Keratinocyte (primary cell): ENCODE measurements at places on chromosomes 16 and 17. TPM values are rescaled to one million over a fixed set of nuclear protein-coding genes. Genes with fewer than 3 reads are reported as not detected.

Gene TNFRSF17
- polyA plus RNA-seq: 0.13 TPM in 1 of 3 replicates, not detected in the others

Gene MYO15A
- polyA plus RNA-seq: 0.20 to 0.53 TPM (median 0.25 TPM) in 3 replicates

Gene SOST
- polyA plus RNA-seq: 0.02 to 0.04 TPM in 2 of 3 replicates, not detected in the other

Gene P2RX5
- 0.43 to 0.97 TPM (median 0.63 TPM) in 3 replicates for polyA plus RNA-seq

Gene C1QTNF1
- polyA plus RNA-seq: 6.6 to 17.2 TPM (median 14.3 TPM) in 3 replicates

Gene PRDM7
- not detected in 3 replicates for polyA plus RNA-seq

GRCh38 chr17:80868022-80868609 lies 123.5 kb upstream of the CHMP6 start:
- no peak overlapping the region for H3K27ac ChIP-seq
- H3K4me1 ChIP-seq: peaks cover 6% of the 10 kb centered on the region
- DNase-seq: no peak

DNA sequence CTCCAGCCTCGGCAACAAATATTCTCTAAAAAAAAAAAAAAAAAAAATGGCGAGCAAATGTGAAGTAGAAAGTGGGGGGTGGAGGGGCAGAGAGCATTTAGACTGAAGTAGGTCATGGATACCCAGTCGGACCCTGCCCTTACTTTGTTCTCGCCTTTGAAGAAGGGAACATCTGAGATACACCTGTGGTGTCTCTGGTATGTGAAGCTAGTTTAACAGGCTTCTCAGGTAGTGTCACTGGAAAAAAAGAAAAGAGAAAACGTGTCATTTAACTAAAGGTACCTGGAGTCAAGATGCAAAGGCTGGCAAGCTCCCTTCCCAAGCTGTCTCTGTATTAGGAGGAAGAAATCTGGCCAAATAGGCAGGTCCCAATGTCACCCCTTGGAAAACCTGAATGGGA lies 8.0 kb downstream of the FBF1 start:
- no peak overlapping the region for H3K27ac ChIP-seq
- DNase-seq: no peak
- no peaks in the 10 kb centered on the region for H3K36me3 ChIP-seq

- no peak for DNase-seq
- no peaks in the 10 kb centered on the region for H3K36me3 ChIP-seq
- no peaks in the 10 kb centered on the region for H3K27me3 ChIP-seq
These were observed 4.5 kb upstream of the CLDN7 start for GRCh38 chr17:7266784-7267183.

GRCh38 chr16:49458243-49458642 lies 84.6 kb downstream of the C16orf78 start:
- DNase-seq: no peak
- H3K4me3 ChIP-seq: no peak overlapping the region
- H3K36me3 ChIP-seq: no peaks in the 10 kb centered on the region

DNA sequence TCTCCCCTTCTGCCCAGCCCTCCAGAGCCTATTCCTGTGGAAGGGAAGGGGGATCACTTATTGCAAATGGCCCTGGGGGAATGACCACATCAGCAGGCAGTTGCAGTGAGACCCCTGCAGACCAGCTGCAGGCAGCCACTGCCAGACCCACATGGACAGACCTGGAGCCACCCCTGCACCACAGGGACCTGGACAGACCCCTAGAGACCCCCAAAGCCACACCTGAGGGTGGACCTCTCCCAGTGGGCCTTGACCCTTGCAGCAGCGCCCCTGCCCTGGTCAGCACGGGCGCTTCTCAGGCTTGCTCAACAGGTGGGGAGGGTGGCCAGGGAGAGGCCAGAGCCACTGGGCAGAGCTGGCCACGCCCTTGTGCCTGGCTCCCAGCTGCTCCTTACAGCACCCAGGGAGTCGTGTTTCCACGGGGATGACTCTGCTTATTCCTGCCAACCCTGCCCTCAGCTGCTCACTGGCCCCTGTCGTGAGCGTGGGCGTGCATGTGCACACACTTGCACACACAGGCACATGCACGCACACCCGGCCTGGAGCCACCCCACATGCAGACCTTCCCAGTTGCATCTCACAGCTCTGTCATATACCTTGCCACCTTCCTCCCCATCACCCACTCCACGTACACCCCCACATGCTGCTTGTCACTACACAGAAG lies 1.3 kb upstream of the SCN4A start:
- DNase-seq: peak; percentile 32
- H3K4me3 ChIP-seq: no peak overlapping the region
- peaks cover 19% of the 10 kb centered on the region for H3K4me1 ChIP-seq
- H3K36me3 ChIP-seq: no peaks in the 10 kb centered on the region
- peaks cover 3% of the 10 kb centered on the region for H3K27me3 ChIP-seq
- H3K27ac ChIP-seq: no peak overlapping the region

GRCh38 chr17:1002771-1003555 lies 6.0 kb downstream of the TIMM22 start:
- no peak overlapping the region for H3K27ac ChIP-seq
- peaks cover 21% of the 10 kb centered on the region for H3K36me3 ChIP-seq
- H3K27me3 ChIP-seq: no peaks in the 10 kb centered on the region
- H3K4me1 ChIP-seq: peaks cover 38% of the 10 kb centered on the region

DNA sequence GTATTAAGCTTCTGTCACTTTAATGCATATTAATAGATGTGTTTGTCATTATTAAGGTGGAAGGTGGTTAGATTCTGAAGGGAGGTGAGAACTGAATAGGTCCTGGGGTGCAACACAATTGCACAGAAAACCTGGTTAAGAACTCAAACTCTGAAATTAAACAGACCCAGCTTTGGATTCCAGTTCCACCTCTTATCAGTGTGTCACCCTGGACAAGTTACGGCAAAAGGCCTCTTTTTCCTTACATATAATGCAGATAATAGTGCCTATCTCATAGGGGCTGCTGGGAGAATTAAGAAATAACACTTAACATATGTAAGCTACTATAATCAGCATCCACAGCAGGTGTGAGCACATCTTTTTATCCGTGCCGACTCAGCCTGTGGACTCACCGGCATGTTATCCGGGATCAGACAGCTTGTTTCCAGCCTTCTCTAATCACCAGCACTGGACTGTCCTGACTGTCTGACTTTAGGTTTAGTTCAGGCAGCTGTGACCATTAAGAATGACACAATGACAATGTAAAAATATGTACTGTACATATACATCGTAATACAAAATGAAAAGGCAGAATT lies 31.4 kb downstream of the TEX2 start:
- no peaks in the 10 kb centered on the region for H3K36me3 ChIP-seq
- H3K4me3 ChIP-seq: peak overlapping the region; percentile 3

DNA sequence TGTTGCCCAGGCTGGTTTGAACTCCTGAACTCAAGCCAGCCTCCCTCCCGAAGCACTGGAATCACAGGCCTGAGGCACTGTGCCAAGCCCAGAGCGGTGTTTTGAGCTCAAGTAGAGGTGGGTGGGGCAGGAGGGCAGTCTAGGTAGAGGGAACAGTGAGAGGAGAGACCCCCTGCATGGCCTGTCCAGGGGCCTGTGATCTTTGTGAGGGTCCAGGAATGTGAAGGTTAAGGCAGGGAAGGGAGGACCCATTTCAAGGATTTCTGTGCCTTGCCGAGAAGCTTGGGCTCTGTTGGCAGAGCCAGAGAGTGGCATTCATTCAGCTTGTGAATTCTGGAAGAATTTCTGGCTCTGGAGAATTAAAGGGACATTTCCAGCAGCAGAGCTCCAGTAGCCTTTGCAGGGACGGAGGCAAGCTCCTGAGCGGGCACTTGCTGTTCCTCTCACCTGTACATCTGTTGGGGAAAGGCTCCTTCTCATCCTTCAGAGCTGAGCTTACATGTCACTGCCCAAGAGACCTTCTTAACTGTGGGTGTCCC lies 2.7 kb downstream of the WWOX start:
- DNase-seq: no peak
- peaks cover 13% of the 10 kb centered on the region for H3K4me1 ChIP-seq
- no peak overlapping the region for H3K4me3 ChIP-seq
- H3K27me3 ChIP-seq: no peaks in the 10 kb centered on the region

GRCh38 chr17:82461827-82462524 lies 3.4 kb downstream of the NARF start:
- H3K4me3 ChIP-seq: no peak overlapping the region
- no peaks in the 10 kb centered on the region for H3K27me3 ChIP-seq
- H3K4me1 ChIP-seq: peaks cover 15% of the 10 kb centered on the region
- no peak for DNase-seq
- H3K36me3 ChIP-seq: peaks cover 11% of the 10 kb centered on the region

- no peak for DNase-seq
- peaks cover 9% of the 10 kb centered on the region for H3K4me1 ChIP-seq
- H3K27ac ChIP-seq: no peak overlapping the region
- peaks cover 22% of the 10 kb centered on the region for H3K36me3 ChIP-seq
- no peak overlapping the region for H3K4me3 ChIP-seq
- H3K27me3 ChIP-seq: no peaks in the 10 kb centered on the region
These were observed 19.6 kb downstream of the KATNB1 start for GRCh38 chr16:57755061-57755684.

DNA sequence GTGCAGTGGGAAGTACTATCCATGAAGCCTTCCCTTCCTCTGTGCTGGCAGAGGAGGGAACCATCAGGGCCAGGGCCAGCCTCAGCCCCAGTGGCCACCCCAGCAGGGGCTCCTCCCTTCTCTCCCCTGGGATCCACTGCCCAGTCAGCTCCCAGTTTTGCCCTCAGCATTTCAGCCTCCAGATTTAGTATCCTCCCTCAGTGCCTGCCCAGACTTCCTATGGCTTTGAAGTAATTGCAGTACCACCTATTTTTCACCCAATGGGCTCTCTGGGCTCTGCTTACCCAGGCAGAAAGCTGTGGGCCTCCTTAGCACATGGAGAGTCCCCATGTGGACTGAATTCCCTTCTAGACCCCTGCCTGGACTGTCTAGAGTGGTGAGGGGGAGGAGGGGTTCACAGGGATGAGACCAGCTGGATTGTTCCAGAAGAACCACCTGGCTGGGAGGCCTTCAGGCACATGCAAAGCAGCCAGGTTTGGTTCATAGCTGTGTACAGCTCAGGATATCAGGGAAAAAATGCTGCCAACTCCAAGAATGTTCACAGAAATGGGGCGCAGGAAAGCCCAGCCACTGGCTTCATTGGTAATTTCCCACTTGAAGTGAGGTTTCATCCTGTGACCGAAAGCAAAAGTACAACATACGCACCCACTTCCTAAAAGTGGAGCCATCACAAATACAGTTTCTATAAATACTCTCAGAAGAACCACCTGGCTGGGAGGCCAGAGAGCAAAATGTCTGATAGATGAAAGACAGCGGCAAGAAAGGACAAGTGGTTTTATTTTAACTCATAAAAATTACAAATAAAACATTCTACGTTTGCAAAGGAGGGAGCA lies 15.2 kb upstream of the HERPUD1 start:
- H3K27ac ChIP-seq: no peak overlapping the region
- H3K27me3 ChIP-seq: no peaks in the 10 kb centered on the region
- no peaks in the 10 kb centered on the region for H3K36me3 ChIP-seq
- peaks cover 30% of the 10 kb centered on the region for H3K4me1 ChIP-seq
- DNase-seq: no peak

DNA sequence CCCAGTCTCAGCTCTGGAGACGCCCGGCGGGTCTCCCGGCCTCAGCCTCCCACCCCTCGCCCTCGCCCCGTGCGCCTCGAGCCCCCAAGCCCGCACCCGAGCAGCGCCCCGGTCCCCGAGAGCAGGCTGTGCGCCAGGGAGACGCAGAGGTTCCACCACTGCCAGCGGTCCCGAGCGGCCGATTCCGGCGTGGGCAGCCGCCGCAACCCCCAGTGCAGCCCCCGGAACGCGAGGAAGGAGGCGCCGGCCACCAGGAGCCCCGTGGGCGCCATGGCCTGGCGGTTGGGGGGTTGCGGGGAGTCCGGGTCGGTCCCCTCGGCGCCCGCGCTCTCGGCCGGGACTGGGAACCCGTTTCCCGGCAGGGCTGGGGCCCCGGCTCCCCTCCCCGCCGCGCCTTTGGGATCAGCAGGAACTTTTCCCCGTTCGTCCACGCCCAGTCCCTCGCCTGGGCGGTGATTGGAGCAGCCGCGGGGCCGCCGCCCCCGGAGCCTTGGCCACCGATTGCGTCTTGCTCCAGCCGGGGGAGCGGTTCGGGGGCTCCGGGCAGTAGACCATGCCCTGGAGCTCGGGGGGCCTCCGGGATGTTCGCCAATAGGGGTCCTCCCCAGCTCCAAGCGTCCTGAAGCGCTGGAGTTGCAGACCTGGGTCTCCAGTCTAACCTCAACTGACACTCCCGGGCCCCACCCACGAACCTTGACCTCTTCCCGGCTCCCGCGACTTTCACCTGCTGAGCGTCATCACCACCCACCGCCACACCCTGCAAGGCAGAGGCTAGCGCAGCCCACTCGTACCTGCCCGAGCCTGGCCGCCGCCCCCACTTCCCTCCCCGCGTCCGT lies at the start of gene TLCD2:
Gene TLCD2, minus strand, starts transcription at position 407 of the 836 bp plus-strand sequence. Its CDS starts 135 bp downstream, at position 272.
- peak within 1 kb of the TSS; percentile 4 for H3K27ac ChIP-seq
- H3K36me3 ChIP-seq: peaks cover 25% of the 10 kb centered on the region
- peak within 1 kb of the TSS; percentile 52 for H3K4me3 ChIP-seq
- peaks cover 30% of the 10 kb centered on the region for H3K4me1 ChIP-seq
- no peaks in the 10 kb centered on the region for H3K27me3 ChIP-seq
